ENCODE measurements at places on chromosomes 6 and 20. TPM values are rescaled to one million over a fixed set of nuclear protein-coding genes. Genes with fewer than 3 reads are reported as not detected.
A peak's percentile ranks its signal among the peaks of the same experiment; 100 is the strongest.

The OR12D3 gene
- not detected for total RNA-seq

- no peak for DNase-seq
These were observed 39.3 kb downstream of the ALDH8A1 start for GRCh38 chr6:134910593-134910935.

DNA sequence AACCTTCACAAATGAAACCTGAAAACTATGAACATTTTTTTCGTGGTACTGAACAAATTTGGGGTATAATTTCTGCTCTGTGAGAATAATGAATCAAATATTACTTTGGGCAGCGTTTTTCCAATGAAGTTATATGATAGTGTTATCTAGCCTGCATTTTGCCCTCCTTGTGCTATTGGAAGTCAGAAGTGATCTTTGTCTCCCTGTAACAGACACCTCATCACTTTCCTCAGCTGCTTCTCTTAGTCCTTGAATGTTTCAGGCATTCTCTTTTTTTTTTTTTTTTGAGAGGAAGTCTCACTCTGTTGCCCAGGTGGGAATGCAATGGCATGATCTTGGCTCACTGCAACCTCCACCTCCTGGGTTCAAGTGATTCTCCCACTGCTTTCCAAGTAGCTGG, 10.2 kb downstream of the DDX27 start:
- DNase-seq: no peak

GRCh38 chr6:152295346-152295745, 341.8 kb downstream of the SYNE1 start:
- peak; percentile 93 for DNase-seq

- DNase-seq: no peak
These were observed 531.3 kb downstream of the QKI start for GRCh38 chr6:163945808-163946207.

GRCh38 chr20:36717657-36718056, 28.2 kb downstream of the NDRG3 start:
- DNase-seq: no peak

- no peak for DNase-seq
These were observed 104.7 kb downstream of the EPM2A start for GRCh38 chr6:145630598-145630997.

DNA sequence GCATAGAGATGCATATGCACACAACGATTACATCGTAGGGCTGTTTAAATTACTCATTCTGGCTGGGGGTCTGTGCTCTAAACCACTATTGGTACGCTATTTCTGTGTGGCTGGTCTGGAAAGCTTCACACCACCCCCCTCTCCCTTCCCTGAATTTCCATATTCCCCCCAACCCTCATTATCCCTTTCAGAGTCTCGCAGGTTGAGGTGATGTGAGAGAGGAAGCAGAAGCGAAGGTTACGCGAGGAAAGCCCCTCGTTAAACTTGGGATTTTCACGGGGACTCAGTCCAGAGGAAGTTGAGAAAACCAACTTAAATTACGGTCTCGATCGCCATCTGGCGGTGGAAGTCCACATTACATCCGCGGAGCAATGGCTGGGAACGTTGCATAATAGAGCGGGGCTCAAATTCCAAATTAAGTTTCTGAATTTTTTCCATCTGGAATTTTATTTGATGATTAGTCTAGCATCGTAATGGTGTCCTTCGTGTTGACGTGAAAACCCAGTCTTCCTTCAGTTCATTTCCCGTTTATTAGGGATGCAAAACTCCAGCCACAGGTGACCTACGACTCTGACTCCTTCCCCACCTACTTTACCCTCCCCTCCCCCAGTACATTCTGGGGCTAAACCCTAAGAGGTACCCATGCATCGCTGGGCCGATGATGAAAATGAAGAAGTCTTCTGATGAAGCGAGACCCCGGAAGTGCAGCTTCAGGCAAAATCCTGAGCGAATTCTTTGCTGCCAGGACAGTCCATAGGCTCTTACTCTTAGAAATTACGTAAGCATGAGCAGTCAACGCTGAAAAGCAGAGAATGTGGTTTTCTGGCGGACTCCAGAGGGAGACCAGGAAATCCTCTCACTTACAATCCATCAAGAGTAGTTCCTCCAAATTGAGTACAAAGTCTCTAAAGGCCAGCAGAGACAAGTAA, 19.7 kb downstream of the HLA-DOB start:
- DNase-seq: no peak

DNA sequence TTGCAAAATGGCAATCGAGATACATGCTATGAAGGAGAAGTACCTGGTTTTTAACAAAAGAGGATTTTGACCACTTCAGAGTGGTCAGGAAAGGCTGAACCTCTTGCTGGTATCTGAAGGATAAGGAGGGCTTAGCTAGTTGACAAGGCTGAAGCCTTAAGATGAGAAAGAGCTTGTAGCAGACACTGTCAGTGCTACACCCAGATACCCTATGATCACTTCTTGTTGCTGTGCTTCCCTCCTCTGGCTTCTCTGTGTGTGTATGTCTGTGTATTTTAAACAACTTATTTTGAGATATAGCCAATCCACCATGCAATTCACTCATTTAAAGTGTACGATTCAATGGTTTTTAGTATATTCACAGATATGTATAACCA, 38.9 kb upstream of the TGM2 start:
- no peak for DNase-seq

The MEI4 gene
- total RNA-seq: 0.06 TPM

- DNase-seq: no peak
These were observed 124.9 kb upstream of the NRN1 start for GRCh38 chr6:6131492-6132109.

DNA sequence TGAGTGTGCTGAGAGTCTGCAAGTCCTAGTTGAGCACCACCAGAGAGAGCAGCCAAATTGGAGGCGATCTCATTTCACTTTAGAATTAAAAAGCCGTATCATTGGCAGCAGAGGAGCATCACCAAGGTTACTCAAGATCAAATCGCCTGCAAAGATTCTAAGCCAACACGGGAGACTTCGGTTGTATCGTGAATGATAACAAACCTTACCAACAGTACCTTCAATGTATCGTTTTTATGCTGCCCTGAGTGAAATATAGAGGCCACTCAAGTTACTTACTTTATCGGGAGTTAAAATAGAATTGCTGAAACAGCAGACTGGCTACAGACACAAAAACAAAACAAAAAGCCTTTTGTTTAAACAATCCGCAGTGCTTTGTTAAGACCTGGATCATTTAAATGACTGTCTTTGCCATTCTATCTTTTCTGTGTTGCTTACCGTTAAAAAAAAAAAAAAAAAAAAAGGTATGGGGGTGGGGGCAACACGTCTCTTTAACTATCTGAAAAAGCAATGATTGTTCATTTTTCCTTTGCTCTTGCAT, 14.2 kb downstream of the NHSL1 start:
- DNase-seq: no peak

DNA sequence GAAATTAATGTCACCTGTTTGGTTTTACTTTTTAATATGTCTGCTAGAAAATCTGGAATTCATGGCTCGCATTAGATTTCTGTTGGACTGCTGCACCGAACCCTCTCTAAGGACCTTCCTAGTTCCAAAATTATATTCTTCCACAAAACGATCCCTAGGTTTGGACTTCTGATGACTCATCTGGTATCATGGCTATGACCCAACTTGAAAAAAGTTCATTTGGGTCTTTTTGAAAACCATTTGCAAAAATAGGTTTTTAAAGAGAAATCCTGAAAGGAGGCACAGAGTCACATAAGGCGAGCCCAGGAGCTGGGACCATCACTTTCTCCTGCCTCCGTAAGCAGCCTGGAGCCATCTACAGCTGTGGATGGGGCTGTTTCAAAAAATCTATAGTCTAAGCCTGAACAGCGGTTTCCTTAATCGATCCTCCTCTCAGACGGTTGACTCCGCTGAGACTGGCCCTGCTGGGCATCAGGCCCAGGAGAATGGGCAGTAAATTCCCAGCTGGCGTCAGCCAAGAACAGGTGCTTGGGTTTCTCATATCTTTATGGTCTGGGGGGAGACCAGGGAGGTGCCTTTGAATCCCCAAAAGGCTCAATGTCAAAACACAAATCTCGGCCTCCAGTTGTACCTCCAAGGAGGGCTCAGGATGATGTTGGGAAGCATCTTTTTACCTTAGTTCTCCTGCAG, 44.6 kb downstream of the SLC24A3 start:
- DNase-seq: no peak

DNA sequence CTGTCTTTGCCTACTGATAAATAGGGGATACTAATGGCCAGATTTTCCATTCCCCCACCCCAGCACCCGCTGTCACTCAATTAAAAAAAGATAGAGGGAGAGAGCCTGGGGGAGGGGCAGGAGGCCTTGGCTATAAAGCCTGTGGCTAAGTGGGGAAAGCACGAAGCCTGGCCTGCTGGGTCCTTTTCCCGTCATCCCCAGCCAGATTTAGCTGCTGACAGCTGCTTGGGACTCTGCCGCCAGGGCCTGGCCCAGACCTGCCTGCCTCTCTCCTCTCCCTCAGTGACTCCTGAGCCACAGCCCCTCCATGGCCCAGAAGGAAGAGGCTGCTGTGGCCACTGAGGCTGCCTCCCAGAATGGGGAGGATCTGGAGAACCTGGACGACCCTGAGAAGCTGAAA, at the start of gene APOBEC2:
APOBEC2 (plus strand) TSS at position 162 of the 400 bp plus-strand sequence; CDS start at position 308, 146 bp downstream.
- DNase-seq: no peak

DNA sequence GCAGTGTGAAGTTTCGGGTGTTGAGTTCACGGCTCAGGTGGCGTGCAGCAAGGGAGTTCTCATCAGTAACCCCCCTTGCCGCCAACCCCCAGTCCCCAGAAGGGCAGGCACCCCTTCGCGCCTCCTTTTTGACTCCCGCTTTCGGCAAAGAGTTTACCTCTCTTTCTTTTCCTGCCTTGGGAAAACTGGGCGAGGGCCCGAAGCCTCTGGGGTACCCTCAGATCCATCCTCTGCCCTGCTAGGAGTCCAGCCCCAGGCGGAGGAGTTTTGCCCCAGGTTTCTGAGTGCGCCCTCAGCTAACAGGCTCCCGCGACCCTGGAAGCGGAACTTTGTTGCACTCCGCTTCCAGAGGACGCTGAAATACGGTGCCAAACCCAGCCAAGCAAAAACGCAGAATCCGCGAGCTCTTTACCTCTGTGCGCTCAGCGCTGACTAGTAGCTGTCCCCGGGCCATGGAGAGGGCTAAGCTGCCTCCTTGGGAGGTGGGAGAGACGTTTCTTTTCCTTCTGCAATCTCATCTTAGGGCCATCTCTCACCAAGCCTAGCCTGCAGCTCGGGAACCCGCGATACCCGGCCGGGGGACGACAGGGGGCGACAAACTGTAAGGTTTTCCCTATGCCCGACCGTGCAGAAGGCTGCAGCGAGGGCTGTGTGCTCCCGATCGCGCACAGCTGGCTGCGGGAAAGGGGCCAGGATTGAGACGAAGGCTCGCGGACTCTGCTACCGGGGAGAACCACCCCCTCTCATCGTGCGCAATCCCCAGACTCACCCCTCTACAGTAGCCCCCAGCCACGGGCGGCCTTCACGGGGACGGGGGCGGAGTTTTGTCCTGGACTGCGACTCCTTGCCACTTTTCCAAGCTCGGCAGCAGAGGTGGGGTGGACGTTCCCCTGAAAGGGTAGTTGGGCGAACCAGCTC, 2.7 kb upstream of the PAX1 start:
- DNase-seq: no peak

The MLN gene
- not detected for total RNA-seq

DNA sequence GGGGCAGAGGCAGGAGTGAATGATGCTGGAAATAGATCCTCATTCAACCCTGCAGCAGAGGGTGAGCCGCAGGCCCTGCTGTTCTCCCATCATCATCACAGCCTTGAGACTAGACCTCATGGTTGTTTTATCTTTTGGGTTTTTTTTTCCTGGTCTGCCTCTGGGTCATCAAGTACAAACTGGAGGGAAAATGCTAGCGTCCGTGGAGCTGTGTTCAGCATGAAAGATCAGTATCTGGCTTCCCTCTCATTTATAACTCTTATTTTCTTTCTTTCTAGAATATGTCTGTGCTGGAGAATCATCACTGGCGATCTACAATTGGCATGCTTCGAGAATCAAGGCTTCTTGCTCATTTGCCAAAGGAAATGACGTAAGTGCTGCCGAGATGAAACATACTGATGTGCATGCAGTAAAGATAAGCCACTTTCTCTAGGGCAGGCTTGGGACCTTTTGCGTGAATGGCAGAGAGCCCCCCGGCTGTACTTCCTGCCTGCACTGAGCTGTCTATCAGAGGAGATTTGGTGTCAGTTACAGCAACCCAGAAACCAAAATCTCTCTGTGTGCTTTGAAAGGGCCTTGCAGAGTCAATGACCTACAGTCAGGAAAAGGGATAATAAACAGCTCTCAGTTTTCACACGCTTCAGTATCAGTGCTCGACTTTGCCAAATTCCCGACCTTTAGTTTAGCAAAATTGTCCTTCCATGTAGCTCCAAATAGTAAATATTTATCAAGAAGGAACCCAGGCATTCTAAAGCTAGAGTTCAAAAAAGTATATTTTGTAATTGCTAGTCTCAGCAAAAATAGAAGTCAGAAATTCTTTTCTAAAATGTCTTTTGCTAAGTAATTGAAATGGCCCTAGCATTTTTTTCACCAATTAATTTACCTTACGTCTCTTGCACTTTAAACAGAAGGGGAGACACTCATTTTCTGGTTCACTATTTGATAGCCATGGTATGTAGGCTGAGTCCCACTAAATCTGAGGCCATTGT, 76.3 kb downstream of the MTFR2 start:
- no peak for DNase-seq

DNA sequence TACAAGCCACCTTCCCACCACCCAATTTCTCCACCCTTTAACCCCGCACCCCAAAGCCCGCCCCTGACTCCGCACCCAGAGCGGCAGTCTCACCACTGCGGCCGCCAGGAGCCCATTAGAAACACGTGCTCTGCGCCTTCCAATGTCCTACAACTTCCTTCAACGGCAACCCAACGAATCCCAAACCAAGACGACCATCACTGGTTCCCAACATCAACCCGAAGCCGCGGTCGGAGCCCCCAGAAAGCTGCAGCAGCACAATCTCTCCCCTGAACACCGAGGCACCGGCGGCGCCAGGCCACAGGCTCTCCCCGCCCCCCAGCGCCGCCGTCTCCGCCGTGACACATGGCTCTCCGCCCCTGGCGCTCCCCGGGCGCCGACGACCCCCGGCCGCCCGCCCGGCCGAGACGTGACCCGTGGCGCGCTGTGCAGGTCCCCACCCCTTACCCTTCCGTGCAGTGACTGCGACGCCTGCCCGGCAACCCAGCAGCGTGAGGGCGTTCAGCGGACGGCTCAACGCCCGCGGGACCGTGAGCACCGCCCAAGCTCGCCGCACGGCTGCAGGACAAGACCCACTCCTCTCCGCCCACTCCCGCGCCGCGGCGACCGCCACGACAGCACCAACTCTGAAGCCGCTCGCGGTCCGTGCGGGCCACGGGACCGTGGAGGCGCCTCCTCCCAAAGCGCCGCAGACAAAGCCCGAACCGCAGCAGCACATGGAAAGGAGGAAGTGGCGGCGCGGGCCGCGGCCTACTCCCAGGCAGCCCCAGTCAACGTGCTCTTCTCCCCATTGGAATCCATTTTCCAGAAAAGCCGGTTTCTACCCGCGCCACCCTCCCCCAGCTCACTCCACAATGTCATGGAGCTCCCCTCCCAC, 551 bp downstream of the SYNCRIP start:
- no peak for DNase-seq

- no peak for DNase-seq
These were observed 27.0 kb downstream of the LAMA4 start for GRCh38 chr6:112227411-112227810.

- DNase-seq: no peak
These were observed 9.8 kb upstream of the HECA start for GRCh38 chr6:139124887-139125672.

The FAM110A gene
- total RNA-seq: 18.3 TPM

The MYT1 gene
- not detected for total RNA-seq

Measured in epithelial cell of proximal tubule (primary cell).